ENCODE measurements at places on chromosomes 11 and 22. TPM values are rescaled to one million over a fixed set of nuclear protein-coding genes. Genes with fewer than 3 reads are reported as not detected.

DNA sequence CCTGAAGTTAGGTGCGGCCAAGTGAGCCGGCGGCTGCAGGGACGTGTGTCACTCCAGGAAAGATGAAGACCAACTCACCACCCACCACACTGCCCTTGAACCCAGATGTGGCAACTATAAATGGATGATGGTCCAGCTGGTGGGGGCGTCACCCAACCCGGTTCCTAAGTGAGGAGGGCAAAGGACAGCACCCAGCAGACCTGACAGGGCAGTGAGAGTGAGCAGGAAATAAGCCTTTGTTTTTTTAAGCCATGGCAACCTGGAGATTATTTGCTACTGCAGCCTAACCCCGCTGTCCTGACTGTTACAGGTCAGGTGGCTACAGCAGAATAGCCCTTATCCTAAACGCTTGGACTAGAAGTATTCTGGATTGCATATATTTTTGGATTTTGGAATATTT, 228.9 kb downstream of the CTTN start:
- DNase-seq: no peak

DNA sequence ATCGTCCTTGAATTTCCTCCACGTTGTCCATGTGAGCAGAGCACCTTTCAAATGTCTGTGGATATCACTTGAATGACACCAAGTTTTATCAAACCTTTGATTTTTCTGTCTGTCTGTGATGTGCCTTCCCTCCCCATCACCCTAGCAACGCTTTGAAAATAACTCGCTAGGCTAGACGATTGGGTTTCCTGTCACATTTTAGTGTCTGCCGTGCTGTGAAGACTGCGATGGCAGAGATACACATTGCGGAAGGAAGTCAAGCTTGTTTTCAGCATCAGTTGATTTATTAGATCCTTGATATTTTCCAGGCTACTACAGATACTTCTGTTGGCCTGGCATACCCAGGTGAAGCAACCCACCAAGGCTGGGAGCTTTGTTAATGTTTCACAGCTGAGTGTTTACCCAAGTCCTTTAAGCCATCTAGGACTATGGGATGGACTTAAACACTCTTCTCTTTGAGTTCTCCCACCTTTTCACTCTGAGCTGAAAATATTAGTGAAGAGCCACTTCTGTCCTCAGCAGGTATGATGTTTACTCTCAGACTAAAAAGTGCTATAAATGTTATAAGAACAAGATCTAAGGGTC, 93.6 kb upstream of the CD44 start:
- DNase-seq: no peak

CCDC87 gene
- total RNA-seq: not detected

RAG2 gene
- total RNA-seq: not detected

All from Daoy (cell line).